ENCODE measurements at places on chromosomes 7 and 10.

DNA sequence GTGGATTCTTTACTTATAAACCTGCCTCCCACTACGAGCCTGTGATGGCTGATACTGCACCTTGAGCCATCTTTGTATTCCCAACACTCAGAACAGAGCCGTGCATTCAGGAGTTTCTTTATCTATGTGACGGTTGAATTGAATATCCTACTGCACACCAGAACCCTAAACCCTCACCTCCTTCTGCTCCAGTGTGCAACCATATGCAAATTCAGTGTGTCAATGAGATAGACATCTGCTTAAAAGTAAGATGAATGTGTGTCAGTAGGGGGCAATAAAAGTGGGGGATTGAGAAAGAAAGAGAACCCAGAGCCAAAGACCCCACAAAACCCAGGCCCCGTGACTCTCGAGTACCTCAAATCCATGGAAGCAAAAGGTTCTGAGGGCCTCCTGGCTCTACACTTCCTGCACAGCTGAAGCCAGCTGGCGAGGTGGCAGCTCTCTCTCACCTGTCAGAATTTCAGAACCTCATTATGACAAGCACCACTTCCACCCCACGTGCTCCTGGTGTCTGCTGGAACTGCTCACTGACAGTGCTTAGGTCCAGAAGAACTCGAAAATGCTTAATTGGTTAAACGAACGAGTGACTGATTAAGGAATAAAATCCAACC lies 143.3 kb upstream of the GPR26 start:
- DNase-seq, result no peak

GRCh38 chr10:93518531-93518930 lies 22.1 kb downstream of the CEP55 start:
- DNase-seq, result no peak

DNA sequence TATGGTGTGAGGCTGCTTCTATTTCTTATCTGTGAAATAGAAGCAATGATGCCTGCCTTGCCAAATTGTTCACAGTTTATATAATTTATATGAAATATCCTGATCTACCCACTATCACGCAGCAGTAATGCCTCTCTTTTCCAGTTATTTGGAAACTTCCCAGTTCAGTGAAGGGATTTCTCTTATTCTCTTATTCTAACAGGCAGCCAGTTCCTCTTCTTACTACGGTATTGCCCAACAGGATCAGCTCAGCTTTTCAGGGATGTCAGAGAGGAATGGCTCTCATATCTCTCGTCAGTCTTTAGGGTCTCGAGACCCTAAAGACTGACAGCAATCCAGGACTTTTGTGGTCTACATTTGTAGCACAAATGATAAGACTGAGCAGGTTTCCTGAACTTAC lies 215.6 kb downstream of the CREB5 start:
- no peak for DNase-seq

GRCh38 chr7:141874787-141875186 lies 33.5 kb upstream of the PRSS37 start:
- no peak for DNase-seq

DNA sequence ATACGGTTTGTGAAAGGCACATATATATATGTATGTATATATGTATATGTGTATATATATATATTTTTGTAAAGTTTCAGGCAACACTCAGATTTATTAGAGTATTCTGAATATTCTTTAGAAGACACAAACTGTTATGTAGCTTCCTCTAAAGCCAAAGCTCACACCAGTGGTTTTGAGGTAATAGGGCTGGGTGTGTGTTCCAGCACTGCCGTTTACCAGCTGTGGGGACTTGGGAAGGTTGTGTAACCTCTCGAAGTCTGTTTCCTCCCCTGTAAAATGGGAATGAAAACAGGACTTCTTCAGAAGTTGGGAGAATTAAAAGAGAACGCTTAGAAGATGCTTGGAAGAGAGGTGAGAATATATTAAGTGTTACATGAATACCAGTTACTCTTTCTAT lies 94.8 kb downstream of the PRPF18 start:
- DNase-seq, result no peak

DNA sequence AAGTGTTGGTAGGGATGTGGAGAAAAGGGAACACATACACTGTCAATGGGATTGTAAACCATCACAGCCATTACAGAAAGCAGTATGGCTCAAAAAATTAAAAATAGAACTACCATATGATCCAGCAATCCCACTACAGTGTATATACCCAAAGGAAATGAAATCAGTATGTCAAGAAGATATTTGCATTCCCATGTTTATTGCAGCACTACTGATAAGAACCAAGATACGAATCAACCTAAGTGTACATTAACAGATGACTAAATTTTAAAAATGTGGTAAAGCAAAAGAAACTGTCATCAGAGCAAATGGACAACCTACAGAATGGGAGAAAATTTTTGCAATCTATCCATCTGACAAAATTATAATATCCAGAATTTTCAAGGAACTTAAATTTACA lies 290.4 kb downstream of the IPMK start:
- DNase-seq, result no peak

DNA sequence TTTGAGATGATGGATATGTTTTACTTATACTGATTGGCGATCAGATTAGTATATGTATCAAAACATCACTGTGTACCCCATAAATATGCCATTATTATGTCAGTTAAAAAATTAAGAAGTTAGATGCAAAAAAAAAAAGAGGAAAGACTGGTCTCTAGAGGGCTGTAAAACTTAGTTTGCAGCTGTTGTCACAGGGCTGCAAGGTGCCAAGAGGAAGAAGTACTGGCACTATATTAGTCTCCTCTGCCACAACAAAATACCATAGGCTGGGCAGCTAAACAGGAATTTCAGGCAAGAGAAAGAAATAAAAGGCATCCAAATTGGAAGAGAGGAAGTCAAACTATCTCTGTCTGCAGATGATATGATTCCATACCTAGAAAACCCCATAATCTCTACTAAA lies 177.8 kb upstream of the PLPP4 start:
- no peak for DNase-seq

GRCh38 chr10:118028619-118029018 lies 18.1 kb downstream of the RAB11FIP2 start:
- no peak for DNase-seq

- no peak for DNase-seq
Observed at GRCh38 chr7:130419658-130420057, 21.2 kb downstream of the CEP41 start.

DNA sequence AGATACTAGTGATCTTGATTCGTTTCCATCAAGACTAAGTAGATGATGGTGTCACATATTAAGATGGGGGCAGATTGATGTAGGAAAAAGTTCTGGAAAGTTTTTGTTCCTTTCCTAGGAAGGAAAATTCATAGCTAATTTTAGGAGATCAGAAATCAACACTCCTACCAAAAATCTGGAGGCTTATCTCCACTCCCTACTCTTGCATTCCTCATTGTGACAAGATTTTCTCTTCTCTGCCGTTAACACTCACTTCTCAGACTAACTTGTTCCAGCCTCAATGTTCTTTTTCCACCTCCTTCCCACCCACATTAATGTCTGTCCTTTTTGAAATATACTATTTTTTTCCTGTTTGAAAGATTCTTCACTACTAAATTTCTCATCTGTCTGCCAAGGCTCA lies 851.9 kb upstream of the GHITM start:
- DNase-seq, result no peak

- no peak for DNase-seq
Observed at GRCh38 chr10:123884351-123884906, 7.2 kb downstream of the CPXM2 start.

- DNase-seq, result no peak
Observed at GRCh38 chr7:70492625-70493024, 639.3 kb upstream of the GALNT17 start.

DNA sequence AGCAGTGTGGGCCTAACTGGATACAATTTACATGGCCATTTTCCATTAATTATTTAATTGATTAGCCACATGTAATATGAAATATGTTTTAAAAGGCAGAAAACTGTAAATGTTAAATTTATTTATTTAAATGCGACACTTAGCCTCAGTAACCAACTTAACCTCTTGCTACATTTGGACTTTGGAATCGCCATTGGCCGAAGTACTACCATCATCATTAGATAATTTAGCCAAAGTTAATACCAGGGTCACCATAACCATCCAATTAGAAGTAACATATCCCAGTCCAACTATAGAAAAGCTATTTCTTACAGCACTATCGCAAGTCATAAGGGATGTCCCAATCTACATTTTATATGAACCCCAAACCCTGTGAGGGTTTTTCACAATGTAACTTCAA lies 558.6 kb upstream of the IGFBP3 start:
- DNase-seq, result no peak

GRCh38 chr10:93701866-93702209 lies 554 bp downstream of the FRA10AC1 start:
- DNase-seq, result peak; percentile 64

DNA sequence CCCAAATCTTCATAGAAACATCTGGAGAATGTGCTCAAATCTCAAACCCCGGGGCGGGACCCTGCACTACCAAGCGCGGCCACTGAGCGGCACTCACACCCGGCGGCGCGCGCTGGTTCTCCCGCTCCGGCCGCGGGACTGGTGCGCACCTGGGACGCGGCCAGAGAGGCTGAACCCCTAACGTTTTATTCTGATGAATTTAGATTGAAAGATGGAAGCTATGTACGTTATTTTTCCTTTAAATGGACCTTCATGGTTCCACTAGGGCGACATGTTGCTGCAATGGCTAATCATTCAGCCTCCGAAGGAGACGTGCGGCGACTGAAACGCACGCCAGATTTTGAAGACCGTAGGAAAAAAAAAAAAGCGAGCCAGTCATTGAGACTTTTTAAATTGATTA lies 107.0 kb upstream of the INSIG1 start:
- DNase-seq, result no peak

DNA sequence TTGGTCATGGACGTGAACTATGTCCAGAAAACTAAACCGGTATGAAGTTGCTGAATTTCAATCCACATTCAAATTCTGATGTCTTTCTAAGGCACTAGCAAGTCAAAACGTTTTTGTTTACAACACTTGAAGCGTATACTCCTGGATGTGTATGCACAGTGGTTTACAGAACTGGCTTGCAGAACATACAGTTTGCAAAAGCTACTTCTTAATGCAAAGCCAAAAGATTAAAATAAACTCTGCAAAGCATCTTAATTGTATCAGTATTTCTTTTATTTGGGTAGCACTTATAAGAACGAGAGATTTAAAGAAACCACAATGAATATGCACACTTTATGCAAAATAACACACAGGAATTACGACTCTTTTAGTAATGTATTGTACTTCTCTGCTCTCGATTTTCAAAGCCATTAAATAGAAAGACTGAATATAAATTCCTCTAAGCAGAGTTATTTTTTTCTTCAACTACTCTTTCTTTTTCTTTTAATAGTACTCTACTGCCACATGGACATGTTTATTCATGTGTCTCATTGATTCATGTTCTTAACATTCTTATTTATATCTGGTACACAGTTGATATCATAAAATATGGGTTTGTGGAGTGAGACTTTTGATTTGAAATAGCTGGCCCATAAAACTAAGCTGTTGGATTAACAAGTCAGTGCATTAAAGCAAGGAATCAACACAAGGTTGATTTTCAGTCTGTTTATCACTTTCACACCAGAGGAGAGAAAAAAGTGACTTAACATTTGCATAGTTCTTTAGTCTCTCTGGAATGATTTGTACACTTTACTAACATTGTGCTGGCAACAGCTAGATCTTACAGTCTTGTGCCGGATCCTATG lies 189.4 kb upstream of the STEAP4 start:
- no peak for DNase-seq

DNA sequence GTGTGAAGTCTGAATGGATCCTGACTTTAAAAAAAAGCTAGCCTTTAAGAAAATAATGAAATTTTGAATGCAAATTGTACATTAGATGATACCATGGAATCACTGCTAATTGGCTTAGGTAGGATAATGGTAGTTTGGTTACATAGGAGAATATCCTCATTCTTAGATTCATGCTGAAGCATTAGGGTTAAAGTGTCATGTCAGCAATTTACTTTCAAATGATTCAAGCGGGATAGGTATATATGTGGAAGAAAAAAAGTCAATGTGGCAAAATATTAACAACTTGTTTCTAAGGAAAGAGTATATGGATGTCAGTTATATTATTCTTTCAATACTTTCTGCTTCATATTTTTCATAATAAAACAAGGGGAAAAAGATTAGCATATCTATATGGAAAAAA lies 7.5 kb downstream of the HIBADH start:
- DNase-seq, result no peak

- DNase-seq, result peak; percentile 70
Observed at GRCh38 chr10:31072451-31072850, 40.8 kb upstream of the ZNF438 start.

DNA sequence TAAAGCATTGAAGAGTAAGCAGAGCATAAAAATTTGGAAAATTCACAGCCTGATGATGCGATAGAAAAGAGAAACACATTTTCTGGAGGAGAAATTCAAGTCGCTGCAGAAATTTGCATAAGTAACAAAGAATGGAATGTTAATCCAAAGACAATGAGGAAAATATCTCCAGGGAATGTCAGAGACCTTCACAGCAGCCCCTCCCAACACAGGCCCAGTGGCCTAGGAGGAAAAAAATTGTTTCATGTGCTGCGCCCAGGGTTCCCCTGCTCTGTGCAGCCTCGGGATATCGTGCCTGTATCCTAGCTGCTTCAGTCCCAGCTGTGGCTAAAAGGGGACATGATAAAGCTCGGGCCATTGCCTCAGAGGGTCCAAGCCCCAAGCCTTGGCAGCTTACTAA lies 206.8 kb downstream of the TPK1 start:
- DNase-seq, result no peak

GRCh38 chr10:91908337-91909116 lies 759 bp downstream of the FGFBP3 start:
- DNase-seq, result peak; percentile 74

- DNase-seq, result peak; percentile 81
Observed at GRCh38 chr7:158829021-158829341, 328 bp downstream of the ESYT2 start.

Measured in astrocyte of the spinal cord (primary cell).